Lower leg skin (tissue), 4 donors: ENCODE measurements at places on chromosomes 7 and 10.
A peak's percentile ranks its signal among the peaks of the same experiment; 100 is the strongest.

DNA sequence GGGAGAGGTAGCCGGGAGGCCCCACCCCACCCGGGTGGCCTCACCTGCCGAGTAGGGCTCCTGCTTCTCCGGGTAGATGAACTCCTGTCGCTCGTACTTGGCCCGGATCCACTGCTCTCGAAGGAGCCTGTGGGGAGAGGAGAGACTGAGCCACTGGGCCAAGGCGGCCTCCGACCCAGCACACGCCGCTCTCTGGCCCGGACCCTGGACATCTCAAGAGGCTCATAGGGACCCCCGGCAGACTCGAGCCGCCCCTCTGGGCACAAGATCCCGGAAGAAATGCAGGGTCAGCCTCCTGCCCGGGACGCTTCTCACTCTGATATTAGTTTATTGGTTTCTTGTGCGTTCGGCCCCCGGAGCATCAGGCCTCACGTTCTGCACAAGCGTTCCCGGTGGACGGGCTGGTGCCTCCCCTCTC, 34.5 kb downstream of the ADAP1 start:
- no peak for DNase-seq

DNA sequence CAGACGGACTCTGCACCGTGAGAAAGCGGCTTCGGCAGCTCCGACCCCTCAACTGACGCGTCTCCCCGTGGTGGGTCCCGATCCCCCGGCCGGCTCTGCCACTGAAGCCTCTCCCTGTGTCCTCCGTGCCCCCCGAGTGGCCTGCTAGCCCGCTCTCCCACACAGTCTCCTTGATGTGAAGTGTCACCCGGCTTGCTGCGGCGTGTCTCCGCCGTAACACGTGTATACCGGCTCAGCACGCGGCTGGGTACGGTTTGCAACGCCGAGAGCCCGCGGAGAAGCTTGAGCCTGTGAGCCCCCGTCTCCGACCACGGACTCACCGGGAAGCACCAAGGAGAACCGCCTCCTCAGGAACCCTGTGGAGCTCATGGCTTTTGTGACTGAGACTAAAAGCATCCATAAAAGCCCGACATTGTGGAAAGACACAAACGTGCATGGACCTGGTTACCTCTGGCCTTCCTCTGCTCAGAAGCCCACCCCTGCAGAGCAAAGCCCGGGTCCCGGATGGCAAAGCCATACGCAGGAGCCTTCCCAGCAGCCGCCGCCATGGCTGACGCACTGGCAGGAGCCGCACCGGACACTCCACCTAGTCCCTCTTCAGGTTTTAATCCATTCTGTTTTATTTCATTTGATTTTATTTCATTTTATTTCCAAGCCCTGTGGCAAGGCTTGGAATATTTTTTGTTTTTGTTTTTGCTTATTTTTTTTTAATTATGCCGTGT, 17.0 kb downstream of the PTPRN2 start:
- no peak for DNase-seq

- DNase-seq = peak; percentile 59
Measured at GRCh38 chr7:5237286-5237685, 45.5 kb upstream of the SLC29A4 start.

DNA sequence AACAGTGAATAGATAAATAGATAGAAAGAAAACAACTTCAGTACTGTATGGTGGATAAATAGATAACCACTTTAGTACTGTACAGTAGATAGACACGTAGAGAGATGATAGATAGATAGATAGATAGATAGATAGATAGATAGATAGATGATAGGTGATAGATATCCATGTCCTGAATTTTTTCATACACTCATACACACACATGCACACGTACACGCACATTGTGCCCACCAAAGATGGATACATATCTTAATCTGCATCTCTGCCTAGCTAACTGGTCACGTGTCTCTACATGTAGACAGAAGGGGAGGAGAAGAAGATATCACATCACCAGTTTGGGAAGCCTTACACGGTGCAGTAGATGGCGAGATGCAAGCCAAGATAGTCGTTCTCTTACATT, 99.2 kb downstream of the ARID5B start:
- DNase-seq = no peak

GRCh38 chr10:93199191-93199751, 125.6 kb downstream of the CYP26A1 start:
- DNase-seq = peak; percentile 91

- DNase-seq = no peak
Measured at GRCh38 chr7:105304040-105304895, 84.5 kb downstream of the SRPK2 start.

DNA sequence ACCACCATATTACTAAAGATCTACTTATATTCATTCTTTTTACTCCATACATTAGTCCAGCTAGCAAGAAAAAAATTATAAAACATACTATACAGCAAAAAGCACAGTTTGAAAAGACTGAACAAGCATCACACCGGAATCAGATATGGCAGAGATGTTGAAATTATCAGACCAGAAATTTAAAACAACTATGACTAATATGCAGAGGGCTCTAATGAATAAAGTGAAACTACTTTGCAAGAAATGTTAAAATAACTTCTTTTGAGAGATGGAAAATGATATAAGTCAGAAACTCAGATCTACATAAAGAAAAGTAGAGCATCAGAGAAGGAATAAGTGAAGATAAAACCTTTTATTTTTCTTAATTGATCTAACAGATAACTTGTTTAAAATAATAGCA, 50.9 kb downstream of the SGCE start:
- no peak for DNase-seq

- no peak for DNase-seq
Measured at GRCh38 chr7:144038887-144039286, 9.9 kb upstream of the OR2A5 start.

GRCh38 chr7:149431486-149432120, 29.3 kb downstream of the ZNF777 start:
- DNase-seq = no peak

- DNase-seq = no peak
Measured at GRCh38 chr10:124482236-124482800, 20.7 kb downstream of the LHPP start.

DNA sequence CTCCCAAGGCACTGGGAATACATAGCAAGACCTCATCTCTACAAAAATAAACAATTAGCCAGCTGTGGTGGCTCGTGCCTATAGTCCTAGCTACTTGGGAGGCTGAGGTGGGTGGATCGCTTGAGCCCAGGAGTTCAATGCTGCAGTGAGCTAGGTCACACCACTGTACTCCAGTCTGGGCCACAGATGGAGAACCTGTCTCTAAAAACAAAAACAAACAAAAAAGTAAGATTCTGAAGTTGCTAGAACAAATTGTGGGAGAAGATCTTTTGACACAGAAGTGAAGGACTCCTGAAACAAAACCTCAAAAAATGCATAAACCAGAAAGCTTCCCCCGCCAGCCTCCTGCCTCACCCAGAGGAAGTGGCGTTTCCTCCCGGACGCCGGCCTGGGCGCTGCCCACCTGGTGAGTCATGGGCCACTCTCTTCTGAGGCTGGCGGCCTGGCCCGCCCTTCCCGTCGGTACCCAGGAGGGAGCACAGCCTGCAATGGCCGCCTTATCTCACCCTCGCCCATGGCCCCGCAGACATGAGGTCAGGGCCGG, 25.4 kb upstream of the ELN start:
- no peak for DNase-seq

GRCh38 chr7:123680580-123680979, 24.9 kb downstream of the LMOD2 start:
- no peak for DNase-seq

- DNase-seq = no peak
Measured at GRCh38 chr10:12927896-12928295, 73.6 kb downstream of the CCDC3 start.

- DNase-seq = no peak
Measured at GRCh38 chr7:147033641-147034040, 917.0 kb downstream of the CNTNAP2 start.

DNA sequence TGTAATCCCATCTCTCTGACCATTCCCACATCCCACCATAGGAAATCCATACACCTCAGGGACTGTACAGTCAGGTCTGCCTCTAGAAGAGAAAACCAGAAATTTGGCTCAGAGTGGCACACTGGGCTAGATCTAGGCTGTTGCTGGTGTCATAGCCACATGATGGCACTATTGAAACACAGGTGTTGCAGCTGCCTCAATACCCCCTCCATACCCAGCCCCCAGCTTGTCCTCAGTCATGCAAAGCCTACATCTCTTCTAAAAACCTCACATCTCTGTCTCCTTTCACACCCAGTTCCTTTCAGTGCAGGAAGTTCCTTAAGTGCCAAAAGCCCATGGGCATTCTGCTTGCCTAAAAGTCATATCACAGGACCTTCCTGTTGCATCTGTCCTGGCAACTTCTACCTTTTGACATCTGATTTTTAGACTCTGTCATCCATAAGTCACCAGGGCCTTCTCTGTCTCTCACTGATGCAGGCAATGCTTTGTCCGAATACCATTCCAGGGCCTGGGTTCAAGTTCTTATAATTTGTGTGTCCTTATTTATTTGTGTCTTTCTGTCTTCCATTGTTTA, 27.0 kb upstream of the HIBADH start:
- DNase-seq = no peak

DNA sequence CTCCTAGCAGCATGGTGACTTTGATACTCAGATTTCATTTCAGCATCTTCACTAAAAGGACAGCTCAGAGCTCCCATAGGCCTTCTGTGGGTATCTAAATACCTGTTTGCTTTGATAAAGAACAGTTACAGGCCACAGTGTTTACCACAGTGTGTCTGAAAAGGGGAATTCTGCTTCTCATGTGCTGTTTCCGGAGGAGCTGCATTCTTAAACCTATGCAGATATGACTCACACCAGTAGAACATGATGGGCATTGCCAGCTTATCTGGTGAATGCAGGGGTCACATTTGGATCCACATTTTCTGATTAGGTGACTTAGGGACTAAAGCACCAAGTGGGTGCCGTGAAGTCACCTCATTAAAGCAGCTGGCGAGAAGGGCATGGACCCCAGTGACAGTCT, 52.6 kb downstream of the TRRAP start:
- DNase-seq = peak; percentile 9

GRCh38 chr10:93028883-93029282, 31.7 kb upstream of the CYP26C1 start:
- DNase-seq = no peak

- no peak for DNase-seq
Measured at GRCh38 chr7:46999866-47000265, 582.0 kb downstream of the TNS3 start.

DNA sequence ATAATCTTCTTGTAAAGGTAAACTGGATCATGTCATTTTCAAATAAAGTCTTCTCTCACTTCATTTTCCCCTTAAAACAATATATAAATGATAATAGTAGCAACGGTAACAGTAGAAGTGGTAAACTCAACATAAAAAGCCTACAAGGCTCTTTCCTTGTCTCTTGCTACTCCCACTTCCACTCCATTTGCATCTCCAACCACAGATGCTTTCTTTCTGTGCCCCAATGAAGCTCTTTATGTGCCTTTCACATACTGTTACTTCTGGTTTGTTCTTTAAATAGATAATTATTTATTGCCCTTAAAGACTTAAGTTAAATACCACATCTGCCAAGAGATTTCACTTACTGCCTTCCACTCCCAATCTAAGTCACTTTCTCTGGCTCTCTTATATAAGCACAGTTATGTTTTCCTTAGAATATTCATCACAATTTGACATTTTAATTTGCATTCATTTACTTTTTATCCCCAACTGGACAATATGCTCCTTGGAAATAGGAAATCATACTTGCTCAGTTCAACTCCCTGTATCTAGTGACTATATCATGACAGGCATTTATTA, 149.9 kb downstream of the CRPPA start:
- no peak for DNase-seq

DNA sequence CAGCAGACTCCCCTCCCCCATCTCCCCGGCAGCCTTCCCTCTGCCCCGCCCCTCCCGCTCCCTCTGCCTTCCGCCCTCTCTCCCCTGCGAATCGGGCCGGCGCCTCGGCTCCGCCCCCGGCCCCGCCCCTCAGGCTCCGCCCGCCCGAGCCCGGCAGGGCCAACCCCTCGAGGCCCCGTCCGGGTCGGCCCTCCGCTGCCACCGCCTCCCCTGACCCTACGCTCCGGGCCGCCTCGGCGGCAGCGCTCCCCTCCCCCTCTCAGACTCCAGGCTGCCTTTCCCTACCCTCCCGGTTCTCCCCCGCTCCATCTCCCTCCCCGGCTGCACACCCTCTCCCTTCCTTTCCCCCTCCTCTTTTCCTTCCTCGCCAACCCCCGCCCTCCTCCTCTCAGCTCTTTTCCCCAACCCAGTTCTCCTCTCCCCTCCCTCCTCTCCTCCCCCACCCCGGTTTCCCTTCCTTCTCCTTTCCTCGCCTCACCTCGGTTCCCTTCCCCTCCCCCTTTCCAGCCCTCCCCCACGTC, 1.6 kb downstream of the ZNF467 start:
- DNase-seq = peak; percentile 86

DNA sequence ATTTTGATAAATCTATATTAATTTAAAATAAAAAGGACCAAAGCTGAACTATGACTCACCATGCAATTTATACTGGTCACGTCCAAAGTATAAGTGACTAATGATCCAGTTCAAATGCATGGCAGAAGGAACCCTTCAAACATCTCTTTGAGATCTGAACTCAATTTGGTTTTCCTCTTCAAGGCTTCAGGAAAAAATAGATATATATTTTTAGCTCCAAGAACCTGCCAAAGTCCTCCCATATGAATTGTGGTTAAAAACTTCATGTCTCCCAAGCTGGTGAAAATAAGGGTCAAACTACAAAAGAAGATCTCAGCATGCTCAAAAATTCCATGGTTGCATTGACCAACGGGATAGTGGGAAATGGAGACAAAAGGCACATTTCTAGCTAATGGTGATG, 34.6 kb upstream of the PDE1C start:
- no peak for DNase-seq

DNA sequence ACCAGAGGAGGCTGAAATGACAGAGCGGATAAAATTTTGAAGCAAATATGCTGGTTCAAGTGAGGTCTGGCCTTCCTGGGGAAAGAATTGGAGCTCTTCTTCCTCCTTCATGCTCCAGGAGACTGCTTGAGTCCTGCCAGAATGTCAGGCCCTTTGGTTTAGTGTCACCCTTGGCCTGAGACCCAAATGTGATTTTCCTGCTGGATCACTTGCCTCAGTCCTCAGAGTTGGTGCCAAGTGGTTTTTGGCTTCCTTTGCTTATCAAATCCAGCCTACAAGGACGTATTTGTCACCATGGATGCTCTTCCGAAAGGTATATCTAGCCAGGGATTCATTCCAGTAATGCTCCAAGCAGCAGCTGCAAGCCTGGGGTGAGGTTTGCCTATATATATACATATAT, 118.4 kb downstream of the PLPP4 start:
- no peak for DNase-seq

DNA sequence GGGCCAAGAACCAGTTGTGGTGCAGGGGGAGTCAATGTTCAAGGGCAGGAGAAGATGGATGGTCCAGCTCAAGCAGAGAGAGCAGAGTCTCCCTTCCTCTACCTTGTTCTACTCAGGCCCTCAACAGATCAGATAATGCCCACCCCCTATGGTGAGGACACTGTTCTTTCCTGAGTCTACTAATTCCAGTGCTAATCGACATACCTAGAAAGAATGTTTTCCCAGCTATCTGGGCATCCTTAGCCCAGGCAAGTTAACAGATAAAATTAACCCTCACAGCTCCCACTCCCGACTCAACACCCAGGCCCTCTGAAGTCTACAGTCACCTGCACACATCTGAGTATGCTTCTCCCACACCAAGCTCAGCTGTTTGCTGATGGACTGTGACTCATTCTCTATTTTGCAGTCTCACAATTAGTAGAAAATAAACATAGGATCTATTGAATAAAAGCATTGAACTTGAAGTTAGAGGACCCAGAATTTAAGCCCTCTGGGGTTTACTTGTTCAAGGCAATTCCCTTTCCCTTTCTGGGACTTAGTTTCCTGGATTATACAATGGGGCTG, 17.1 kb downstream of the COL13A1 start:
- no peak for DNase-seq
